ENCODE measurements at places on chromosomes 2 and 18.

GRCh38 chr2:224561234-224562005, 23.7 kb downstream of the CUL3 start:
- no peak for DNase-seq

- no peak for DNase-seq
Measured at GRCh38 chr2:74735564-74735963, 81.5 kb downstream of the SEMA4F start.

DNA sequence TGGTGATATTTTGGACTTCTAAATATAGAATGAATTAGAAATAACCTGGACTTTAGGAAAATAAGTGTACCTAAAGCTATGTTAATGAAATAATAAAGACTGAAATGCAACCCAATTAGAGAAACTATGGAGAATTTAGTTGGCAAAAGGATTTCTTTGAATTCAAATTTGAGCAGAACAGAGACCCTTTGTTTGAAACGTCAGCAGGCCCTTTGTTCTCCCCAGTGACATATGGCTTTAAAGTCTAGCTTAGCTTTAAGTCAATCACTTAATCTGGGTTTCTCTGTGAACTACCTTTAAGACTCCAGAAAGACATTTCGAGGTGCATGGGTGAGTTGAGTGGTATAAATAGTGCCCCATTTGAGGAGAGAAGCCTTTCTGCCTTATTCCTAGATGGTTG, 130.5 kb upstream of the CREB1 start:
- DNase-seq, result no peak

- no peak for DNase-seq
Measured at GRCh38 chr2:236833501-236834073, 252.1 kb upstream of the COPS8 start.

- DNase-seq, result no peak
Measured at GRCh38 chr2:172995323-172996244, 80.1 kb upstream of the MAP3K20 start.

DNA sequence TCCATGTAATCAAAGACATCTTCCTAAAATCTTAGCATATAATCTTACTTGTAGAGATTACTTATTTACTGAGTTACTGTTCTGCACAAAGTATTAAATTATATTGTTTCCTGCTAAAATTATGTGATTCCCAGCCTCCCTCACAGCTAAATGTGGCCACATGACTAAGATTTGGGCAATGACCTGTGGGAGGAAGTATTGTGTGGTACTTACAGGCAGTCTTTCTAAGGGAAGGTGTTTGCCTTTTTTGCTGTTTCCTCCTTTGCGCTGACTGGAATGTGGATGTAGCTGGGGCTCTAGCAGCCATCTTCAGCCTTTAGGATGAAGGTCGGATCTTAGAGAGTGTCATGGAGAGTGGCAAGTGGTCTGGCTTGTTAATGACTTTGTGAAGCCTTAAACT, 146.3 kb upstream of the APCDD1 start:
- DNase-seq, result no peak

DNA sequence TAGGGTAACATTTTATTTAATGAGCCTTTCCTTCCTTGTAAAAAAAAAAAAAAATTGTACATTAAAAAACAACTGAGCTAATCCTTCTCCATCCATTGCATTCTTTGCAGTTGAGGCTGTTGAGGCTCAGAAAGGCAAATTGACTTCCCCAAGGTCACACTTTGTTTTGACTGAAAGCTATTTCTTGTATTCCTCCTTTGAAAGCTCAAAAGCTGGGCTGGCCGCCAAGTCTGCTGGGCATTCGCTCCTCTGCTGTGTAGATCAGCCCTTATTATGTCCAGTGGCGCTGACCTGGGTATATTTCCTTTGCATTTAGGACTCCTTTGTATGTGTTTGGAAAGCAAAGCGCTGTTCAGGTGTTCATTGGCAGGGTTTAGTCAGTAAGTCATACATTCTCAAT, 44.0 kb downstream of the SGPP2 start:
- no peak for DNase-seq

- no peak for DNase-seq
Measured at GRCh38 chr2:7018767-7019166, 101.6 kb downstream of the RNF144A start.

GRCh38 chr2:42076357-42077225, 28.8 kb downstream of the PKDCC start:
- DNase-seq, result no peak

DNA sequence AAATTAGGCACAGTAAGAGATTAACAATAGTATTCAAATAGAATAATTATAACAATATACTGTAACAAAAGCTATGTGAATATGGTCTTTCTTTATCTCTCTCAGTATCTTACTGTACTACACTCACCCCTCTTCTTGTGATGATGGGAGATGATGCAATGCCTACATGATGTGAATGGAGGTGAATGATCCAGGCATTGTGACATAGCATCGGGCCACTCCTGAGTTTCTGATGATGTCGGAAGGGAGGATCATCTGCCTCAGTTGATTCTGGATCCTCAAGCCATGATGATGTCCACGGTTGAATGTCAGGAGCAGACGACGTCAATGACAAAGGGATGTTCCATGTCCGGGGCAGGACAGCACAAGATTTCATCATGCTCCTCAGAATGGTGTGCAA, 268.3 kb upstream of the MGAT5 start:
- no peak for DNase-seq

DNA sequence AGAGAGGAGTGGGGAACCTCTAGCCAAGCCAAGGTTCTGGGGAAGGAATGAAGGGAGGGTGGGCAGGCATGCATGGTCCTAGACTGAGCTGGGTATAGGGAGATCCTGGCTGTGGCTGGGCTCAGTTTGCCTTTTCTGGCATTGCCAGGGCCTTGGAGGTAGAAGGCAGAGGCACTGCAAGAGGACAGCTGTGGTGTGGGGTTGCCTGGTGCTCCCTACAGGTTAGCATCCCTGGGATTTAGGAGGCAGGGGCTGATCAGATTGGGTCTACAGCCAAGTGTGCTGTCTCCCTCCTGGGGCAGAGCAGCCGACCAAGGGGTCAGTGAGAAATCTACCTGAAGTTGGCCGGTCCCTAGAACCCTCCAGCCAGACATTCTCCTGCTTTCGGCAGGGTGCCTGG, 15.9 kb downstream of the ABCG8 start:
- no peak for DNase-seq

- peak; percentile 9 for DNase-seq
Measured at GRCh38 chr2:164737612-164738081, 104.0 kb downstream of the COBLL1 start.

- no peak for DNase-seq
Measured at GRCh38 chr2:103003750-103004260, 242.0 kb downstream of the TMEM182 start.

GRCh38 chr2:210190345-210190744, 19.1 kb upstream of the KANSL1L start:
- no peak for DNase-seq

DNA sequence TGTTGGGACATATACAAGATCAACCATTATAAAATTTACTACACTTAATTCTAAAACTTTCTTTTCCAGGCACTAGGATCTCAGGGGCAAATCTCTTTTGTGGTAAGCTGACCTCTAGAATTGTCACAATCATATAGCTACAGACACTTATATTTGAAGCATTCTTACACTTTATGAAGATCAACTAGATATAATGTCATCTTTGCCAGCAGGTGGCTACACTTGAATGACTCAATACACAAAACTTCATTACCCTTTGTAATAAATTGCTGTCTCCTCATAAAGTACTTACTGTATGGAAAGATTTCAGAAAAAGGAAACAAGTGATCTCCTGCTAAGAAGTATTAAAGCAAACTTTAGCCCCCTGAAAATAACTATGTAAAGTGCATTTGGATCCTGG, 77.8 kb downstream of the RDH14 start:
- no peak for DNase-seq

GRCh38 chr2:2561346-2562095, 230.4 kb upstream of the MYT1L start:
- no peak for DNase-seq

DNA sequence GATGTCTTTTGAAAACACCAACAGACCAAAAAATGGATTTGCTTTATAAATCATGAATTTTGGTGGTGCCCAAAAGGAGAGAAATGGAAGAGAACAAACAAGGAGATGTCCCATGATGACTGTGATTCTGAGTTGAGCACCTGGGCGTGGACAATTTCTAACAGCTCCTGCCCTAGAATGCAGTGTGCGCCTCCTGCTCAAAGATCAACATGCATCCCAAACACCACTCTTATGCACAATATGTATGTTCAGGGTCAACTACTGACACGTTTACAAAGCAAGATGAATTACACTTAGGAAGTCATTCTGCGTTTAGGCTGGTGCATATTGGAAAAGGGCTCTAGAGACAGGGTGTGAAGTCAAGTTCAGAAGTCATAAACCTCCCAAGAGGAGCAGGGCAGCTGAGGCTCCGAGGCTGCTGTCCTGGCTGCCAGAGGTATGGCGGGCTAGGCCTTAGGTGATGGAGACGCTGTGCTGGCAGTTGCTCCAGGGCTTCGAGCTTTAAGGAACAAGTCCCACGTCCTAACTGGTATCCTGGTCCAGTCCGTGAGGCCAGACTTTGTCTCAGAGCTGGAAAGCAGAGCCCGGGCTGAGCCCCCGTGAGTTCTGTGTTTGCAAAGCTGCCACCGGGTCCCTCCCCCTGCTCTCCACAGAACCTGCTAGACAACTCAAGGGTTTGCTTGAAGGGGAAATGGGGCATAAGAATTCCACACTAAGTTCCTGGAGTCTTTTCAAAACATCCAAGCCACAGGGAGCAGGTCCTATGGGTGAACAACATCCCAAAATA, 74.0 kb downstream of the ZNF516 start:
- DNase-seq, result no peak

GRCh38 chr2:37616677-37617005, 54.8 kb downstream of the CDC42EP3 start:
- DNase-seq, result no peak

DNA sequence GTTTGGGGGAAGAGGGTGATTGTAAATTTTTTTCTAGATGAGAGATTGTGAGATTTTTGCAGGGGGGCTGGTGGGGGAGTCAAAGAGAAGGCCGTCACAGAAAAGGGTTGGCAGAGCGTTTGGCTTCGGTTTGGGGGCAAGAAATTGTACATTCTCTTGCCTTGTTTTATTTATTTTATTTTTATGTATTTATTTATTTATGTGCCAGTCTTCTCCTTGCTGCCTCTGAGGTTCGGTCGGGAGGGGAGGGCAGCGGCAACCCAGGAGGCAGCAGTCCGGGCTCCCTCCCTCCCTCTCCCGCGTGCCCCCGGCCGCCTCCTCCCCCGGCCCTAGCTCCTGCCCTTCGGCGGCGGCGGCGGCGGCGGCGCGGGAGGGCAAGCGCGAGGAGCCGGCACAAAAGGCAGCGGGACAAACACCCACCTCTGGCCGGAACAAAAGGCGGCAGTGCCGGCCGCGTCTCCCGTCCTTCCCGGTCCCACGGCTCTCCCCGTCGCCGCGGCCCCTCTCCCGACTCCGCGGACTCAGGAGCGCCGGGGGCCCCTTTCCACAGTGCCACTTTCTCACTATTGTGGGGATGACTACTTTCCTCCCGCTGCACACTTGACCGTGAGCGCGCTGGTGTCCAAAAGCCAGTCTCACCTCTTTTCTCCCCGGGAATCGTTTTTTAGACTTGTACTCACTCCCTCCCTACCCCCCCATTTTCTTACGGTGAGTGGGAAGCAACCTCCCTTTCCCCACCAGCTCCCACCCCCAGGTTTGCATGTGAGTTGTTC, 1.2 kb downstream of the BCL11A start:
- no peak for DNase-seq

GRCh38 chr2:18372641-18373040, 187.8 kb downstream of the RDH14 start:
- DNase-seq, result no peak

DNA sequence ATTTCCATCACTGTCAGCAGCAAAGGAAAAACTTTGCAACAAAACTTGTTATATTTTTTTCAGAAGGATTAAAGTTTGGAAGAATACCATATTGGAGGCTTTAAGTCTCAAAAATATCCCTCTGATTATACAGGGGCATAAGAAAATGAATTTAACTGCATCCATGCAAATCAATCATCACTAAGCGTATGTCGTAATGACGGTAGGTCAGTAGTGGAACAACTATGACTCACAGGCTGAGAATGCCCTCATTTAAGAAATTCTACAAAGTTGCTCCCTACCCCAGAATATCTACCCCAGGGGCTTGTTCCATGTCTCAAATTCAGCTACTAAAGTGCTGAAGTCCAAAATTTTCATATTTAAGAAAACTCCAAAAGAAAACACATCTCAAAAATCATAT, 12.5 kb upstream of the NAB1 start:
- DNase-seq, result no peak

- no peak for DNase-seq
Measured at GRCh38 chr2:112692918-112693317, 27.9 kb upstream of the NT5DC4 start.

- DNase-seq, result no peak
Measured at GRCh38 chr2:175135862-175136261, 32.1 kb downstream of the ATF2 start.

- no peak for DNase-seq
Measured at GRCh38 chr2:122206101-122206500, 450.6 kb downstream of the TSN start.

- DNase-seq, result no peak
Measured at GRCh38 chr2:39954346-39954745, 175.3 kb upstream of the THUMPD2 start.

DNA sequence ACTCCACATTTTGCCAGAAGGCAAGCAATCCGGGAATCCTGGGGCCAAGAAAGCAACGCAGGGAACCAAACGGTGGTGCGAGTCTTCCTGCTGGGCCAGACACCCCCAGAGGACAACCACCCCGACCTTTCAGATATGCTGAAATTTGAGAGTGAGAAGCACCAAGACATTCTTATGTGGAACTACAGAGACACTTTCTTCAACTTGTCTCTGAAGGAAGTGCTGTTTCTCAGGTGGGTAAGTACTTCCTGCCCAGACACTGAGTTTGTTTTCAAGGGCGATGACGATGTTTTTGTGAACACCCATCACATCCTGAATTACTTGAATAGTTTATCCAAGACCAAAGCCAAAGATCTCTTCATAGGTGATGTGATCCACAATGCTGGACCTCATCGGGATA, 26.8 kb downstream of the B3GNT2 start:
- DNase-seq, result no peak

- no peak for DNase-seq
Measured at GRCh38 chr2:83686863-83687262, 772.2 kb downstream of the SUCLG1 start.

- DNase-seq, result no peak
Measured at GRCh38 chr2:191560411-191560980, 117.4 kb upstream of the NABP1 start.
